ENCODE measurements at places on chromosomes 5 and 9.

- peak; percentile 51 for DNase-seq
These were observed 9.9 kb upstream of the CXXC5 start for GRCh38 chr5:139638090-139638735.

GRCh38 chr5:53856506-53856905, 296.1 kb downstream of the NDUFS4 start:
- no peak for DNase-seq

DNA sequence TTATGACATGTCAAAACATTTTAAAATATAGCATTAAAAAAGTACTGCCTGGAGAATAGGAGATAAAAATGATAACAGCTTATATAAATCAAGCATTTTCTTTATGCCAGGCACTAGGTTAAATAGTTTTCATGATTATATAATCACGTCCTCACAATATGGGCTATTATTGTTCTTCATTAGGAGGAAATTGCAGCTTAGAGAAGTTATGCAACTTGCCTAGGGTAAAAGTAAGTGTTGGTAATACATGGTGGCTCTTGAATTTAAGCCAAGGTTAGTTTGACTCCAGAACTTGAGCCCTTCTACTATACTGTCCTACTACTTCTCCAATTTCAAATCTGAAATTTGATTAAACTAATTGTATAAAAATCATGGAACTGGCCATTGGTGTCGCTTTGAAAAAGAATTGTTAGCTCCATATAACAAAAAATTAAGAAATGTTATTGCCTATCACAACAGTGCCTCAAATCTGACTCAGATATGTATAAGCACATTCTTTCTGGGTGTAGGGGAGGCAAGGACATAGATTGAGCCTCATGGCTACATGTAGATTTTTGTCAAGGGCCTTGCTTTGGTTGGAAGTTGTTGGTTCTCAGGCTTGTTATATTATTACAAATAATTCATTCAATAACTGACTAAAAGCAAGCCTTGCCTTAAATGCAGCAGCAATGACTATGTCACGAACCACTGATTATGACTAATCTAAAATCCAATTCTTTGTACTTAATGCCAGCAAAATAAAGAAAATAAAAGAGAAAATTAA, 223.5 kb upstream of the DAB2 start:
- no peak for DNase-seq

DNA sequence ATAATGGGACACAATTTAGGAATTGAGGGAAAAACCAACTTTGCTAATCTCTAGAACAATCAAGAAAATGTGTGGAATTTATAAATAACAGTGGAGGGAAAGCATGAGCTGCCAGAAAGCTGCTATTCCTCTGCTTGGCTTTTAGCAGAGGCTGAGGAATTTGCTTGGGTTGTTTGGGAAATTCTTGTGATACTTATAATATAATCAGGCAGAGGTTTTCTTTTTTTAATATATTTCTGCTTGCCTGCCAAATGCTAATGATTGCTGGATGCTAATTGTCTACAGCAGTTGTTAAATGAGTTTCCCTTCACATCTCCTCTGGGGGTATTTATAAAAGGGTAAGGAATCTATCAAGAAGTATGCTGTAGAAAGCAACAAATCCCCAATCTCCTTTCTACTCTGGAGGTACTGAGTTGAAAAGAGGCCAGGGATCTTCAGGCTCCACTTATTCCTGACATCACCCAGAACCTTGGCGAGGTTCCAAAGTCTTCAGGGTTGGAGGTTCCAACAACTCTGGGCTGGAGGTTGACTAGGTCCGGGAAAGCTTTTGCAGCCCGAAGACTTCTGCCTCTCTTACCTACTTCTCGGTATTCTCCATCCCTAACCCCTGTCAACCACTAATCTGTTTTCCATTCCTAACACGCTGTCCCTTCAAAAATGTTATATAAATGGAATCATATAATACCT, 60.4 kb upstream of the TMED7 start:
- DNase-seq: no peak

GRCh38 chr9:92764381-92764987, at the start of gene BICD2:
BICD2 (minus strand) TSS chr9:92764833; CDS start chr9:92764744, 89 bp downstream.
- DNase-seq: no peak

DNA sequence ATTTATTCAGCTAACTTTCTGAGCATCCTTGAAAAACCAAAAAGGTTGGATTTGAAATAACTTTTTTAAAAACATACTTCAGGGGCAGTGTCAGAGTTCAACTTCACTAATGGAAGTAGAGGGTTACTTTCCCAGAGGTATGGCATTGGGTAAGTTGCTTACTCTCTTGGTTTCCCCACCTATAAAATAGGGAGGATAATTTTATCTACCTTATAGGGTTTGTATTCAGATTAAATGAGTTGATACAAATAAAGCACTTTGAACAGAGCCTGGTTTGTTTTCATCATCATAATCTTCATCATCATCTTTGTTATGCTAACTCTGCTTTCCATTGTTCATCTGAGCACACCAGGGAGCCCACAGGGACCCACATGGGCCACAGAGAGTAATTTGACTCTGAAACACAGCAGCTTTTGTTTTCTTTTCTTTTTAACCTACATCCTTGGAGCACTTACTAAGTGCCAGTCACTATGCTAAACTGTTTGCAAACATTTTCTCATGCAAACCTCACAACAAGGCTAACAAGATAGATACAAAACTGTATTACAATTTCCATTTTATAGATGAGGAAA, 179.1 kb upstream of the SLC24A2 start:
- no peak for DNase-seq

- DNase-seq: no peak
These were observed 184.6 kb upstream of the DMAC1 start for GRCh38 chr9:7984203-7984602.

All from DMS153 (cell line).